HCT116 (cell line): ENCODE measurements at places on chromosomes 7 and 10.
A peak's percentile ranks its signal among the peaks of the same experiment; 100 is the strongest.

- no peak for DNase-seq
Measured at GRCh38 chr10:33569702-33570101, 235.2 kb upstream of the NRP1 start.

GRCh38 chr10:93106631-93107072 is 33.0 kb downstream of the CYP26A1 start:
- DNase-seq, result no peak

DNA sequence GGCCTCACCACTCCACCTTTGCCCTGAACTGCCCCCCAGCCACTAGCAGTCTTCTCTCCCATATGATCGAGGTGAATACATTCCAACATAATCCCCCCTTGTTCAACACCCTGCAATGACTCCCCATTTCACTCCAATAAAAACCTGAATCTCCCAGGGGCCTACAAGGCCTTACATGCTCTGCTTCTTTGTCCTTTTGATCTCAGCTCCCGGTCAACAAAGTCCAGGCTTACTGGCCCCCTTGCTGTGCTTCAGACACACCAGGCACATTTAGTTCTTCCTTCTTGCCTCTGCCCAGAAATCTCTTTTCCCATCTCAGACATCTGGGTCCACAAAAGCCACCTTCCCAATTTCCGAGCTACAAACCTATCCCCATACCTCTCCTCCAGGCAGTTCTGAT is 14.0 kb downstream of the MET start:
- no peak for DNase-seq

- no peak for DNase-seq
Measured at GRCh38 chr10:75972491-75973276, 541.3 kb downstream of the LRMDA start.

DNA sequence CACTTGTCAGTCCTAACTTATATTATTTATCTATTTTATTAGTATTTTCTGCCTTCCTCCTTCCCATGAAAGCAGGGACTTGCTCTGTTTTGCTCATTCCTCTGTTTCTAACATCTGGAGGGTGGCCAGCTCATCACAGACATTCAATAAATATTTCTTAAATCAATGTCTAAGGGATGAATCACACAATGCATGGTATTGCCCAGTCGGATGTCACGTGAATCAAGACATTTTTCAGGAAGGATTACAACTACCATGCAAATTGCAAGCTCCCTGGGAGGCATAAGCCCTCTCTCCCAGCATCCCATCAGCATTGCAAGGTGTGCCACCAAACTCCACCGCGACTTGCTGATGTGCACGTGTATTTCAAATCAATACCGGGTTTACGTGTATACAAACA is 146.6 kb upstream of the RNF32 start:
- DNase-seq, result no peak

DNA sequence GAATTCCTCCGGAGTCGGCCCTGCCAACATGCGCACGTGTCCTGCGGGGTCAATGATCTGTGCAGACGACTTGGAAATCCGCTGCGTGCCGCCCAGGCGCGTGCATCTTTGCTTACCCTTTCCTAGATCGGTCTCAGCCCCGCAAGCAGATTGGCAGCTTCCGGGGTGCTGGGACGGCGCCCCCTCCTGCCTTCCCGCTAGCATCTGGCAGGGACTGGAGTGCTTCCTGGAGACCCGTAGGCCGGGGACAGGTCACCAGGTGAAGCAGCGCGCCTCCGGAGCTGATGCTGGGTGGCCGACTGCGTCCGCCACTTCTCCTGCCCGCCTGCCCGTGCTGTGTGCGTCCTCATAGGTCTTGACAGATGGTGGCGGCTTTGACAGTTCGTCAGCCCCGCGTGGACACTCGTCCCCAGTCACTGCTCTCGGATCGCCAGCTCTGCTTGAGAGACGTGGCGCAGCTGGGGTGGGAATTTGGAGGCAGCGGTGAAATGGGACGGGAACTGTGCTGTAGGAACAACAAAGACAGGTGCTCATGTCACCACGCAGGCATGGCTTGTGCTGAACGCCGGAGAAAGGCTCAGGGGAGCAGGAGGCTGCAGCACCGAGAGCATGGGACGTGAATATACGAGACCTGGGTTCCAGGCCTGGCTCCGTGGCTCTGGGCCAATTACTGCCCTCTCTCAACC is 21.9 kb upstream of the KCNK18 start:
- DNase-seq, result no peak

DNA sequence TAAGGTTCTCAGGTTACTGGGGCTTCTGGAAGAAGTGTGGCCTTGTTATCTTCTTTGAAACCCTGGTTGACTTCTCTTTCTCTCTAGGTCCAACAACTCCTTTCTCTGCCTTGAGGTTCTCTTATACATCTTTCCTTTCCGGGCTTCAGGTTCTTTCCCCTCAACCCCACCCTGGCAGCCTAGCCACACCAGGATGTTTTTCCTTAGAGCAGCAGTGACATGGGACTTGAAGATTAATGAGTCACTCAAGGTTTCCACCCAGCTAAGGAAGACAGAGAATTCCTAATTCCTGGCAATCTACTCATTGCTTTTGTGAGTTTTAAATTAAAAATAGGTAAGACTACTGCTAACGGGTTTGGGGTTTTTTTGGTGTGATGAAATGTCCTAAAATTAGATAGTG is 121.8 kb upstream of the HPS1 start:
- no peak for DNase-seq

GRCh38 chr7:120060281-120060680 is 212.7 kb upstream of the KCND2 start:
- no peak for DNase-seq

GRCh38 chr10:15124908-15125307 is 27.8 kb downstream of the RPP38 start:
- no peak for DNase-seq

DNA sequence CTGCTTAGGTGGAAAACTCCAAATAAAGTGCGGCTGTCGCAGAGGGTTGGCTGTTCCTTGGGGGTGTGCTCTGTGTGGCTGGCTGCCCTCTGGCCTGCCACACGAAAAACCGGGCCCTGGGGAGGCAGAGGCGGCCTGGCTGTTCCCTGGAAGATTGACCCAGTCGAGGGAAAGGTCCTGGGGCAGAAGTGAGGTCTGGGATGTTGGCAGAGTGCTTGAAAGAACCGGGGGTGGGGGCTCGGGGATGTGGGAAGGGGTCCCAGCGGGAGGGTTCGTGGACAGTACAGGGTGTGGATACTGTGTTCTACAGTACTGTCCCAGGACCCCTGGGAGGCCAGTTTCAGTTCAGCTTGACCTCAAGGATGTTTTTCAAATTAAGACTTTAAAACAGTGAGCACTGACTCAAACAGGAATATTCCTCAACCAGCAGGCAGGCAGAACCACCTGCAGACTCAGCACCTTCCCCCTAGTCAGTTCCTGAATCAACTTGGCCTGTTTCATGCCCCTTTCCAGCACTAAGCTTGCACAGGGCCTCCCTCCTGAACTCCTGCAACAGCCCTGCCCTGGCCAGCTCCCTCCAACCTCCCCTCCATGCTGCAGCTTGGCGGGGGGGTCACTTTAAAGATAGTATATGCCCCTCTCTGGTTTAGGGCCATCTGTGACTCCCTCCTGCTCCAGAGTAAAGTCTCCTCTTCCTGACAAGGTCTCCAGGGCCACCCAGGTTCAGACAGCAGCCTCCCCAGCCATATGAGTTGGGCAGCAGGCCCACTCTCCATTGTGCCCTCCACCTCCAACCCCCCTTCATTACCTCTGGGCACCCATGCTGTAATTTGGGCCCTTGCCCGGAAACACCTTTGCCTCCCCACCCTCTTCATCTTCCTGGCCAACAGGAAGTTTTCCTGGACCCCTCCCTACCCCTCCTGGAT is 3.2 kb upstream of the ATP6V1F start:
- no peak for DNase-seq

- no peak for DNase-seq
Measured at GRCh38 chr10:64033711-64034110, 512.5 kb downstream of the REEP3 start.

DNA sequence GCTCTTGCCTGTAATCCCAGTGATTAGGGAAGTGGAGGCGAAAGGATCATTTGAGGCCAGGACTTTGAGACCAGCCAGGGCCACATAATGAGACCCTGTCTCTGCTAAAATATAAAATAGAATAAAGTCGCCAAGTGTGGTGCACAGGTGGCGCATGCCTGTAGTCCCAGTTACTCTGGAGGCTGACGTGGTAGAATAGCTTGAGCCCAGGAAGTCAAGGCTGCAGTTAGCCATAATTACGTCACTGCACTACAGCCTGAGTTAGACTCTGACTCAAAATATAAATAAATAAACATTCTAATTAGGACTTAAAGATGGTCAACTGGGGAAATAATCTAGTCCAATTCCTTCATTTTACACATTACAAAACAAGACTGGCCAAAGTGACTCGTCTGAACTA is 768 bp downstream of the CHCHD2 start:
- peak; percentile 39 for DNase-seq

GRCh38 chr7:17120756-17121155 is 177.7 kb upstream of the AHR start:
- no peak for DNase-seq

GRCh38 chr7:36300696-36301350 is 88.8 kb upstream of the ANLN start:
- DNase-seq, result no peak

- no peak for DNase-seq
Measured at GRCh38 chr10:108069096-108069495, 904.6 kb upstream of the SORCS1 start.

GRCh38 chr10:132712743-132713142 is 73.2 kb downstream of the NKX6-2 start:
- no peak for DNase-seq

GRCh38 chr10:113463777-113464176 is 89.1 kb upstream of the HABP2 start:
- DNase-seq, result no peak

DNA sequence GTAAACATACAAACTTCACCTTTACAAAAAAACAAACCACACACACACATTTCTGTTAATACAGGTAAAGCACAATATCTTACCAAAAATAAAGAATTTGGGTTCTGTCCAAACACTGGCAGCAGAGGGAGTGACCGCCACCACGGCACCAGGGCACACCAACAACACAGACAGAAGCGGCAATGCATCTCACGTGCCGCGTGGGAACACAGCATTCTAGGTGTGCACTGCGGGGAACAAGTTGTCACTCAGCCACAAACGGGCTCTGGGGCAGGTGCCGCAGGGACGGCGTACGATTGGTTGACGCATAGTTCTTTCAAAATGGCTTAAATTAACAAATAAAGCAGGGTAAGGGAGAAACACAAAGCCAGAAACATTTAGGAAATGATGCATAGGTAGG is 22.3 kb downstream of the PDGFA start:
- DNase-seq, result no peak

GRCh38 chr10:52488606-52489485 is 174.8 kb downstream of the DKK1 start:
- DNase-seq, result no peak

DNA sequence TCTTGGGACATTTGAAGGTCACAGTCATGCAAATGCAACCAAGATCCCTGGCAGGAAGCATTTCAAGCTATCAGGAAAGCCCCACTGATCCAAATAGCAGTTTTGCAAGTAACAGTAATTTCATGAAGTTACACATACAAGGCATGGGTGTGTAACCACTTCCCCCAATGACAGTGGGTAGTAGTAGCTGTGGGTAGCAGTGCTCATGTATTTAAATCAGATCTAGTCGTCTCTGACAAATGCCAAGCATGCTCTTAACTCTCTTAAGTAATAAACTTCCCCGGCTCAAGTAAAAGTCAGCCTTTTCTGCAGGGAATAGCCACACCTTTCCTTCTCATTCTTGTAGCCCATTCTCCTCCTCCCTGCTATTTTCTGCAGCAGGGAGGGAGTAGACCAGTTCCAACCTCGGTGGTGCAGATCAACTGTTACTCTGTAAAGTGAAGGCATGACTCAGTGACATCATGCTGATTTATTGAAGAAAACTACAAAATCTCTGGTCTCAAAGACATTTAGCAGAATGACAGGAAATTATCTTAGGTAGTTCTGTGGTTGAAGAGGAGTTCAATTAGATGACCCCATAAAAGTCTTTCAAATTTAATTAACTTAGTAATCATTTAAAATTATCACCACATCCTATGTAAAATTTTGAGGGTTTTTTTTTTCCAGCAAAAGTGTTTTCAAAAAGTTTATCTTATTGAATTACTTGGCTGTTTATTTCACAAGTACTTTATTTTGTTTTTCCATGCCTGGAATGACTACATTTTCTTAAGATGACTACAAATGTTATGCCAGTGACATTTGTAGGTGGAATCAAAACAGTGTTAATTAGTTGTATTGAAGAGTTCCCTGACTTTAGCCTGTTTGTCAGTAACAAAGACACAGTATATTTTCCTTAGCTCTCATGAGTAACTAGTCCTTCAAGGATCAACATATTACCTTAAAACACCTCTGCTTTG is 568.3 kb downstream of the INHBA start:
- DNase-seq, result no peak

DNA sequence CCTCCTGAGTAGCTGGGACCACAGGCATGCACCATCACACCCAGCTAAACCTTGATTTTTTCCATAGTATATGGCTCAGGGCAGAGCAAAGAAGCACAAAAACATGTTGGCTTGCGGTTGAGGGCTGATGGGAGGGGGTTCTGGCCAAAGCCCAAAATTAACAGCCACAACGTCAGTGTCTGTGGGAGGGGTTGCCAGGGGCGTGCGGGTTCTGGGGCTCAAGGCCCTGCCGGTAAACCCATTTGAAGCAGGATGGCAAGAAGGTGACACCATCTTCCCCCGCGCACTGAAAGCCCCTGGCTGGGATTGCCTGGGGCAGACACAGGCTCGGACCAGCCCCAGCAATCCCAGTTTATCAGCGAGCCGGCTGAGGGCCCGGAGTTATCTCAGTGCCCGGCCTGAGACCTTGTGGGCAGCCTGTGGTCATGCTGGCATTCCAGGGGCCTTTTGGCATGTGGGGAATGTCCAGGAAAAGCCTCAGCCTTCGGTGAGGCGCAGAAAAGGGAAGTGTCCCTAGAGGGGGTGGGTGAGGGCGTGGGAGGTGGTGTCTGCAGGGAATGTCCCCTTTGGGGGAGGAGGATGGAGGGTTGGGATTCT is 167.7 kb upstream of the TNRC18 start:
- no peak for DNase-seq

- DNase-seq, result peak; percentile 48
Measured at GRCh38 chr10:31745612-31746376, 182.8 kb downstream of the ARHGAP12 start.

- DNase-seq, result no peak
Measured at GRCh38 chr7:140923358-140924006, 1.2 kb downstream of the BRAF start.

- DNase-seq, result no peak
Measured at GRCh38 chr7:116836048-116836447, 26.3 kb upstream of the CAPZA2 start.

DNA sequence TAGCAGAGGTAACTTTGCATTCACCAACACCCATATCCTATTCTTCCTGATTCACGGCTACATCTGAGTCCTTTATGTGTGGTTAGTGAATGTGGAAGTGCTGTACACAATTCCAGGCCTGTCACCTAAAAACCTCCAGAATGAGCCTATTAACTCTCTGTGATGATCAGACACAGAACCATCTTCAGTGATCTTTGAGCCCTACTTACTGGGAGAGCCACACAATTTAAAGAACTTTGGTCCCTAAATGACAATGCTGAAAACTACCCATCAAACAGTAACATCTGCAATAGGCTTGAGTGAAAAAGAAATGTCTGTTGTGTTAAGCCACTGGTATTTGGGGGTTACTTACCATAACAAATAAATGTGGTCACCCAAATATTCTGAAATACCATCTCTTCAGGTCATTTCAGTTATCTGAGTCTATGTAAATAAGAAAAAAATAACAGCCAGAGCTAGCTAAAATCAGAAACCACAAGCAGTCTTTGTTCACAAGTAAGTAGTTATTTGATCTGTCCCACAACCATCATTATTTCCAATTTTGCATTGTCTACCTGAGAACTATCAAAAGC is 145.7 kb downstream of the HGF start:
- DNase-seq, result no peak

- DNase-seq, result no peak
Measured at GRCh38 chr7:17516771-17517170, 218.3 kb downstream of the AHR start.
